ENCODE measurements at places on chromosomes 16 and 17. TPM values are rescaled to one million over a fixed set of nuclear protein-coding genes. Genes with fewer than 3 reads are reported as not detected.

Gene CMTR2
- total RNA-seq: 21.9 TPM

Gene LPO
- total RNA-seq: not detected

Gene TEFM
- 13.8 TPM for total RNA-seq

Gene RAMP2
- total RNA-seq: 0.28 TPM

Gene MYH2
- not detected for total RNA-seq

All from IMR-90 (cell line).